B cell (primary cell): ENCODE measurements at places on chromosomes 16 and 17.
A peak's percentile ranks its signal among the peaks of the same experiment; 100 is the strongest.

- DNase-seq, result no peak
Measured at GRCh38 chr16:35311475-35311874, 1852.1 kb downstream of the TP53TG3F start.

DNA sequence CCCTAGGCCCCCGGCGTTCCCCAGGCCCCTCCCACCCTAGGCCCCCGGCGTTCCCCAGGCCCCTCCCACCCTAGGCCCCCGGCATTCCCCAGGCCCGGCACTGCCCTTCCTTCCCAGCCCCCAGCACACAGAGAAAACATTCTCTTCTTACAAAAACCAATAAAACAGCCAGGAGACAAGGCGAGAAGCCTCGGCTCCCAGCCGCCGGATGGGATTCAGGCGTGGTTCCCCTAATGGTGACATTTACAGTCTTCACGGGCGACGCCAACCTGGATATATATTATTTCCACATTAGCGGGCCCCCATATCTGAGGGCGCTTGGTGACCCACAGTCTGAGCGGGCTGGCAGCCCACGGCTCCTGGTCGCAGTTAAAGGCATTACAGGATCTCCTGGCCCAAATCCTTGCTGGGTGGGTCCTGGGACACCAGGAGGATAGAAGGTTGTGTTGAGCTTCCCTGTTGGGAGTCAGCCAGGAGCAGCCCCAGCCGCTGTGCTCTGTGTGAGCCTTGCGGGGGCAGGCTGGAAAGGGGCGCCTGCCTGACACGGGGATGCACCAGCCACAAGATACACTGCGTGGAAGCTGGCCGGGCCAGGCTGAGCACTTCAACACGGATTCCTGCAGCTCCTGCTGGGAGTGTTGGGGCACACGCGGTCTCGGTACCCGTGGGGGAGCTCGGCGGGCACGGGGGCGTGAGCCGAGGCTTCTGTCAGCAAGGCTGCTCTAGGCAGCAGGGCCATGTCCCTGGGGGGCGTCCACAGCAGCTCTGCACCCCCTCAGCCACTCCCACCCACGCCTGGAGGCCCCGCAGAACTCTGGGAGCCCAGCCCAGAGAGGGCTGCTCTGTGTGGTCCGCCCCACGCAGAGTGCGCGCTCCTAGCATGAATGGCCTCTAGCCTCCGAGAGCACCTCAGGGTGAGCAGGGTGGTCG lies 83.7 kb downstream of the LMF1 start:
- DNase-seq, result no peak

GRCh38 chr16:12675852-12676251 lies 127.8 kb downstream of the CPPED1 start:
- DNase-seq, result no peak

DNA sequence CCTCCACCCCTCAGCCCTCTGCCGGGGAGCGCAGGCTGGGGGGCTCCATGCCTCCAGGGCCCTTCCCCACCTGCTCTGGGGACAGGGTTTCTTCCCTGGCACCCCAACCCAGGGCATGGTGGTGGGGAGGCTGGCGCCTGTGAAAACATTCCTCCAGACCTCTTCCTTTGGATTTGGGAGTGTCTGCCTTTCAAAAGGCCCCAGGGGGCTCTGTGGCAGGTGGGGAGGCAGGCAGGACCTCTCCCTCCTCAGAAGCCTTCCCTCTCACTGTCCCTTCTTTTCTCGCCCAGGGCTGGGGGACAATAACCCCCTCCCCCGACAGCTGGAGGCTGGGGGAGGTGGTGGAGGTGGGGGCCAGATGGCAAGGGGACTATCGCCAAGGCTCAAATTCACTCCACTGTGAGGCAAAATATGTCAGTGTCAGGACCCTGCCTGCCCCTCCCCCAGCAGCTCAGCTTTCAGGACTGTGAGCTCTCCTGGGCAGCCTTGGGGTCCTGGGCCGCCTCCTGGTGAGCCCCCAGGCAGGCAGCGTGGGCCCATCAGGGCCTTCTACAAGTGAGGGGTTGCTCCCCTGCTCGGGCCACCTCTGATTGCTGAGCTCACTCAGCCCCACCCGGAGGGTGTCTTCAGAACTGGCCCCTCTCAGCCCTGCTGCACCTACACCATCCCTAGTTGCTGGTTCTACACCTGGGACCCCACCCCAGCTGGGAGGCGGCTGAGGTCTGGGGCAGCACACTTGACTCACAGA lies 1.8 kb downstream of the CDH15 start:
- no peak for DNase-seq

DNA sequence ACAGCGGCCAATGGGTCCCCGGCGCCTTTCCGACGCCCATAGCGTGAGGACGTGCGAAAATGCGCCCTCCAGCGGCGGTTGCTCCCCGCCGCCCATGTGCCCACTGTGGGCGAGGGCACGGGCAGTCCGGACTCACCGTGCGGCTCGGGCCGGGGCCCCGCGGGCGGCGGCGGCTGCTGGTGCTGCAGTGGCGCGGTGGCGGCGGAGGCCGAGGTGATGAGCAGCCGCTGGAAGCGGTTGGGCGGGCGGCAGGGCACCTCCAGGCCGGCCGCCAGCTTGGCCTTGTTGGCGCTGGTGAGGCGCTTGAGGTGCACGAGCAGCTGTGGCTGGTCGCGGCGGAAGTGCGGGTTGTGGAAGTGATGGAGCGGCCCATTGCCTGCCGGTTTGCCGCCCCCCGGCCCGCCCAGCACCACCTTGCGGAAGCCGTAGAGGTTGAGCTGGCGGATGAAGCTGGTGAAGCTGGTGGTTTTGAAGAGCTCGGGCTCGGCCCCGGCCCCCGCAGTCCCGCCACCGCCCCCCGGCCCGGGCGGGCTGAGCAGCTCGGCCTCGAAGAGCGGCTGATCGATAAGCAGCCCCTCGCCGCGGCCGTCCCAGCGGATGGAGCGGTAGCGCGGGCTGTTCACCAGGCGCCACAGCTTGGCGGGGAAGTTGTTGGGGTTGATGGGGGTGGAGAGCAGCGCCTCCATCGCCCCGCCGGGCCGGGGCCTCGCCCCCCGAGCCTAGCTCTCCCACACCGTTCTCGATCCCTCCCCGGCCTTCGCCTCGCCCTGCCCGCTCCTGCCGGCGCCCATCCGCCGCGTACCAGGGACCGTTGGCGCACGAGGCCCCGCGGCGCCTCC lies at the start of gene HSF5:
Gene HSF5 (minus strand): TSS at position 820 of the 839 bp plus-strand sequence. CDS start 134 bp downstream, at position 686.
- DNase-seq, result peak; percentile 92

- no peak for DNase-seq
Measured at GRCh38 chr17:80146121-80147034, 550 bp downstream of the EIF4A3 start.

GRCh38 chr16:66509576-66509975 lies 40.3 kb downstream of the TK2 start:
- DNase-seq, result no peak

DNA sequence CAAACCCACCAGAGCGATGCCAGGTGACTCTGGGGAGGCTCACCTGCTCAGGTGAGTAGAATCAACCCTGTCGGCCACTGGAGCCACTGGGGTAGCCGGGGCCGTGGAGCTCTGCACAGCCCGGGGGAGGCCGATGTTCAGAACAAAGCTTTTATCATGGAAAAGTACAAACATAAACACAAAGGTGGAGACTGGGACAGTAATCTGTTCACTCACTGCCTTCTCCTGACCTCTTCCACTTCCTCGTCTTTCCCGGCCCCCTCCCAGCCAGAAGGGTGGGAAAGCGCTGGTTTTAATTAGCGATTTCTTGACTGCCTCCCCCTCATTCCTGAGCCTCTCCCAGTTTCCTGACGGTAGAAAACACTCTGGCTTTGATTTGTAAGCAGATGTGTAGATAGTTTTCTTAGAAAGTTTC lies 9.8 kb upstream of the TEX19 start:
- DNase-seq, result no peak

DNA sequence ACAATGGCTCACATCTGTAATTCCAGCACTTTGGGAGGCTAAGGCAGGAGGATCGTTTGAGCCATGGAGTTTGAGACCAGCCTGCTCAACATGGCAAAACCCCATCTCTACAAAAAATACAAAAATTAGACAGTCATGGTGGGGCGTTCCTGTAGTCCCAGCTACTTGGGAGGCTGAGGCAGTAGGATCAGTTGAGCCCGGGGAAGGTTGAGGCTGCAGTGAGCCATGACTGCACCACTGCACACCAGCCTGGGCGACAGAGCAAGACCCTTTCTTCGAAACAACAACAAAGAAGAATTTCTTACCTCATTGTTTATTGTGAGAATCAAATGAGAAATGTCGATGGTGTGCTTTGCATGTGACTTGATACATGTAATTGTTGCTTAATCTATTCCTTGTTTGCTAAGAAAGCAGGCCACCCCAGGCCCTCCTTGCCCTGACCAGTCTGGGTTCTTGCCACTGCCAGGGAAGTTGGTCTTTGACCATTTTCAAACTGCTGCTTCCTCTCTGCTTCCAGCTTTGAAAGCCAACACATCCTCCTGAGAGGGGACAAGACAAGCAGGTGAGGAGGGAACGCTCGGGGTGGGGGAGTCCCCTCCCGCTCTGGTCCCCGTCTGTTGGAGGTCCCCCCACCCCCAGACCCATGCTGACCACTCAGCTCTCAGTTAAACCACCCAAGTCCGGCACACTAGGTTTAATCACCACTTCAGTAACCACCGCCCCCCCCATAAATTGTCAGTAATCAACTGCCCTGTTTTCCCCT lies 47.3 kb upstream of the CPNE2 start:
- no peak for DNase-seq

DNA sequence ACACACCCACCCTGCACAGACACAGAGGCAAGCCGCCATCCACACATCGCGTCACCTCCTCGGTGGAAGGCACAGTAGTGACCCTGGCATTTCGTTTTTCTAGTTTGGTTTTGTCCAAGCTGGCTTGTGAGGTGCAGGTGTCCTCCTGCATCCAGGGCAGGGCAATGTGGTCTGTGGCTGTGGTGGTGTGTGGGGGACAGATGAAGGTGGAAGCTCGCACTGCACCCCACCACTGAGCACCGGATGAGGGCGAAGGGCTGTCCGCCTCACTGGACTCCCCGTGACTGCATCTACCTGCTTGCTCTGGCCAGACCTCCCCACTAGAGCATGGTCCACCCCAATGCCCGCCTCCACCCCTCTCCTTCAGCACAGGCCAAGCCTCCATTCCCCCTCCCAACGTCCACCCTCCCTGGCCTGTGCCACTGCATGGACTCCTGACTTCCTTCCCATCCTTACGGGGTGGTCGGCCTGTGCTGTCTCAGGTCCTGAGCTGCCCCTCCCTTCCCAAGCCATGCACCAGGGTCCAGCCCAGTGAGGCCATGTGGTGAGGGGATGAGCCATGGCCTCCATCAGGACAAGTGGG lies 78.8 kb upstream of the CBX4 start:
- no peak for DNase-seq

DNA sequence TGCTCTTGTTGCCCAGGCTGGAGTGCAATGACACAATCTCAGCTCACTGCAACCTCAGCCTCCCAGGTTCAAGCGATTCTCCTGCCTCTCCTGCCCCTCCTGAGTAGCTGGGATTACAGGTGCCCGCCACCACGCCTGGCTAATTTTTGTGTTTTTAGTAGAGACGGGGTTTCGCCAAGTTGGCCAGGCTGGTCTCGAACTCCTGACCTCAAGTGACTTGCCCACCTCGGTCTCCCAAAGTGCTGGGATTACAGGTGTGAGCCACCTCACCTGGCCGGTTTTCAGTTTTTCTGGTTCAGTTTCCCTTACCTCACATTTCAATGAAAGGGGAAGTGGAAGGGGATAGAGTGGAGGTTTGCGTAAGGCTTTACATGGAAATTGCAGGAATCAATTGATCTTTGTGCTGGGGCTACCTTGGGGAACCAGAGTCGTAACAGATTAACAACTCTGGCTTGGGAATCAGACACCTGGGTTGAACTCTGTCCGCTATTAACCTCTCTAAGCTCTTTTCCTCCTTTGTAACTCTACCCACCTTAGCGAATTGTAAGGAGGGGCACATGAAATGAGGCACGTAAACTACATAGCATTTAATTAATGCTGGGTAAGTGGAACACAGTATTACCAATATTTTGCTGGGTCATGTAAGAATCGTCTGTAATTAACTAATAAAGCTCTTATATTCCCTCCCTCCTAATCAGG lies 3.2 kb downstream of the MPV17L start:
- no peak for DNase-seq

DNA sequence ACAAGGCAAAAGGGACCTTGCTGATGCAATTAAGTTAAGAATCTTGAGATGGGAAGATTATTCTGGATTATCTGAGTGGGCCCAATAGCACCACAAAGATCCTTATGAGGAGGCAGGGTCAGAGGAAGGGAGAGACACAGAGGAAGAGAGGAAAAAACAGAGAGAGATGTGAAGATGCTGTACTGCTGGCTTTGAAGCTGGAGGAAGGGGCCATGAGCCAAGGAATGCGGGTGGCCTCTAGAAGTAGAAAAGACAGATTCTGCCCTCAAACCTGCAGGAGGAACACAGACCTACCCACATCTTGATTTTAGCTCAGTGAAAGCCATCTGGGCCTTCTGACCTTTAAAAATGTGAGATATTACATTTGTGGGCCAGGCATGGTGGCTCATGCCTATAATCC lies 8.1 kb upstream of the CPSF4L start:
- no peak for DNase-seq

DNA sequence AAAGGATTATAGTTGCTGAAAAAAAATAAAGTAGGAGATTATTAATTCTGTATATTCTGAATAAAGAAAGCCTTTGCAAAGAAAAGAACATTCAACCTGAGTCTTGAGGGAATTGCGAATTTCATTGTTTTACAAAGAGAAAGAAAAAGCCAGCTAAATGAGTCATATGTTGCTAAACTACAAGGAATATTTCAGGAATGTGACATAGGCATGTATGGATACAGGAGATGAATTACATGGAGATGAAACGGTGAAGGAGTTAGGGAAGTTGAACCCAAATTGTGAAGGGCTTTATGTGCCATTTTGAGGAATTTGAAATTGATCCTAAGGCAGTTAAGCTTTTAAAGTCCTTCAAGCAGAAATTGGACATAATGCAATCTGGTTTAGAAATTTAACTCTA lies 177.3 kb upstream of the RBL2 start:
- DNase-seq, result no peak

DNA sequence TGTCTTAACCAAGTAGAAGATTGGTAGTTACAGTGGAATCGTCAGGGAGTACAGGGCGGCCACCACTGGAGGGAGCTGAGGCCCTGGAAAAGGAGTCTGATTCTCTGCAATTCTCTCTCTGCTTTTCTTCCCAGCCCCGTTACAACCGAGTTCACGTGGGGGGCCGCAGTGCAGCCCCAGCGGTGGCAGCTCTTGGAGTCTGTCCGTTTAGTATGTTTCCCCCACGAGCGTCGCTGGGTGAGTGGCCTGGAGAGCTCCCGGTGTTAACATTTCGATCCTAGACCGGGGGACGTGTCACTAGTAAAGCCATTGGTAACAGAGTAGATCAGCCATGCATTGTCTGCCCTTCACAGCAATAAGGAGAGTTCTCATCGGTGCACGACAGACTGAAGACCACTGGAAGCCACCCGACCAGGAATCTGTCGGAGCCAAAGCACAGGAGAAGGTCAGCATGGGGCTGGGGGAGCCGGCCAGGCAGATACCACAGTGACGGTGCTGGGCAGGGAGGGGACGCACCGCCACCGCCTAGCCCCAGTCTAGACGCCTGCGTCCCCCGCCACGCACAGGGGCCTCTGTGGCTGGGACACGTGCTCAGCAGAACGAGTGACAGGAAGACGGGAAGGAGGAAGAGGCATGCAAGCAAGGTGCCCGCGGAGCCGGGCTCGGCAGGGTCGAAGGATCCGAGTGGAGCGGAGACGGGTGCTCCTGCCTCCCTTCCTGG lies 15.7 kb downstream of the SLC16A3 start:
- DNase-seq, result peak; percentile 35

- no peak for DNase-seq
Measured at GRCh38 chr16:56382901-56383355, 42.4 kb downstream of the AMFR start.
